ENCODE measurements at places on chromosomes 7 and 10.

- no peak for DNase-seq
Measured at GRCh38 chr10:34907743-34908430, 92.8 kb upstream of the PARD3 start.

- DNase-seq, result no peak
Measured at GRCh38 chr10:50554376-50554994, 69.3 kb downstream of the SGMS1 start.

DNA sequence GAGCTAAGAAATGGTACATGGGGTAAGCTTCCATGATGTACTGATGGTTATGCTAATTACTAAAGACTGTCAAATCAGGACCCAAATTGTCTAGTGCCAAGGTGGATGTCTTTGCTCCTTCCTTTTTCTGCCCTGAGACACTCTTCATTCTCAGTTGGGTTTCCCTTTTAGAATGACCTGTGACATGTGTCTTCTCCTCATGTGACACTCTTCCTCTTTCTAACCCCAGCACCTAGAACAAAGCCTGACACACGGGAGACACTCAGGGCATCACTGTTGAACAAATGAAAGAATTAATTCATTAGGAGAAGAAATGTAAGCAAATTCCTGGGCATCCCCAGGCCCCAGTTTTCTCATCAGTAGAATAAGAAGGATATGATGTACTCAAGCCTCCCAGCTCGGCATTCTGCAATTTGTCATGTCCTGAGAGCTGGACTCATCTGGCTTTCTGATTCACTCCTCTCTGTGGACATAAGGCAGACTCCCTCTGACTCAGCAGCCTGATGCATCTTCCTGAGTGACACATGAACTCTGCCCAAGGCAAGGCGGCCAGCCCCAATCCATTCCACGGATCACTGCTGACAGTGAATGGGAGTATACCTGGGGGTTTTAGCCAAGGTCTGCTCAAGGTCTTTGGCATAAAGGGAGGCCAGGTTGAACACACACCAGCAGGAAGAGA is 473.8 kb downstream of the KCNMA1 start:
- DNase-seq, result no peak

GRCh38 chr10:62386356-62387320 is 12.5 kb downstream of the ZNF365 start:
- no peak for DNase-seq

GRCh38 chr7:145252031-145252430 is 416.2 kb upstream of the TPK1 start:
- DNase-seq, result no peak

- no peak for DNase-seq
Measured at GRCh38 chr10:98925651-98926050, 310.0 kb downstream of the HPSE2 start.

GRCh38 chr10:43249962-43250614 is 16.8 kb downstream of the RASGEF1A start:
- no peak for DNase-seq

DNA sequence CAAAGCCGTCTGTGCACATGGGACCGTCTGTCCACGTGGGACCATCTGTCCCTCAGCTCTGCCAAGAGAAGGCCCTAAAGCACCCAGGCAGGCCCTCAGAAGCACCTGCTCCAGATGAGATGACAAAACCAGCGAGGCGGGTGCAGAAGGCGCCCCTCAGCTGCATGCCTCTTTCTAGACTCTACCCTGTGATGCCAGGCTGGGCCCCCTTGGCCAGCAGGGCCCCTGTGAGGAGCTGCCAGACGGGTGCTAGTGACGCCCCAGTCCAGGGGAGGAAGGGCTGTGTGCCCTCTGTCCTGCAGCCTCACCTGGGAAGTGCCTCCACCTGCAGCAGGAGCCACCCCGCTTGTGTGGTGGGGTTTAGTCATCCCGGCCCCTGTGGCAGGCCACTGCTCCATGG is 309.2 kb upstream of the SHH start:
- no peak for DNase-seq

DNA sequence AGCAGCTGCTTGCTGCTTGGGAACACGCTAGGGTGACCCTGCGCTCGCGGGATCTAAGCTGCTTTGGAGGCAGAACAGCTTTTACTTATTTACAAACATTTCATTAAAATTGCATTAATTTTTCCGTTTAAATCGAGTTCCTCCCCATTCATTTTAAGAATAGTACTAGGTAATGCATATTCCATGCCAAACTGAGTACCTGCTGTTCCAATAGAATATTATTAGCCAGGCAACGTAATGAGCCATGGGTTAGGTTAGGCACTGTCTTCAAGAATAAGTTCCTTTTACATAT is 860 bp downstream of the EXOC6 start:
- DNase-seq, result no peak

DNA sequence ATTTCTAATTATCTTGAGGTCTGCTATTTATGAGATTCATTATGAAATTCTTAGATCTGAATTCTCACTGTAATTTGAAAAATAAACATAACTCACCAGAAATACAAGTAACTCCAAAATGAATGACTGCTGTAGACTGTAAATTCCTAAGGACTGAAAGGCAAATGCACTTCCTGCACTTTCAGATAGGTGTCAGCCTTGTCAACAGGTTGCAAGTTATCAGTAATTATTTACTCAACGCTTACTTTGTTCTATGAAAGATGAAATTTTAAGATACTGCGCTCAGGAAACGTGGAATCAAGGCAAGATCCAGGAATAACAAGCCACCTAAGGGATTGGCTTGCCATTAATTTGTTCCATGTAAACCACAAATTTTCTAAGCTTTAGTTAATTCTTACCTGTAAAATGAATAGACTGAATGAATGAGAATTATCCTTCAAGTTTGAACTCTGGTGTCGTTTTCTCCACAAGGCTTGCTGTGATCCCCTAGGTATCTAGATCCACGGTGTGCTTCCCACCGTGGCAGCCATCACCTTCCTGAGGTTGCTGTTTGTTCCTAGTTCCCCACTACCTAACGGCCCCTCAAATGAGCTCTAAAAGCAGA is 12.6 kb downstream of the DHX32 start:
- DNase-seq, result peak; percentile 2

GRCh38 chr7:29488977-29489376 is 74.7 kb upstream of the PRR15 start:
- no peak for DNase-seq

GRCh38 chr7:108413782-108414492 is 42.3 kb downstream of the NRCAM start:
- no peak for DNase-seq

GRCh38 chr10:13536674-13537366 is 8.0 kb upstream of the BEND7 start:
- DNase-seq, result no peak

DNA sequence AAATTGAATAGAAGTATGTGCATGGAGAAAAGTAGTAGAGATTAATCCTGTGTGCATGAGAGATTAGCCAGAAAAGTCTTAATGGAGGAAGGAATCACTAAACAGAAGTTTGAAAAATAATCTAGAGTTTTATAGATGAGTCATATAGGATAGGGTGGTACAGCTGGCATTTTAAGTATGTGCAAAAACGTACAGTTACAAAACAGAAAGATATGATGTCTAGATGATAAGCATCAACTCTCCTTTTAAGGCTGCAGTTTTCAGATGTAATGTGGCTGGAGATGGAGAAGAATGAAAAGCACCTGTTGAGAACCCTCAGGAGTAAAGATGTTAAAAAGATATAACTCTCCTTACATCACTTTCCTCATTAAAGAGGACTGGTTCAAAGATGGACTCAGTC is 271.3 kb downstream of the STK31 start:
- no peak for DNase-seq

GRCh38 chr10:29585488-29585976 is 49.2 kb downstream of the SVIL start:
- no peak for DNase-seq

GRCh38 chr7:46072722-46073121 is 151.7 kb upstream of the IGFBP3 start:
- no peak for DNase-seq

DNA sequence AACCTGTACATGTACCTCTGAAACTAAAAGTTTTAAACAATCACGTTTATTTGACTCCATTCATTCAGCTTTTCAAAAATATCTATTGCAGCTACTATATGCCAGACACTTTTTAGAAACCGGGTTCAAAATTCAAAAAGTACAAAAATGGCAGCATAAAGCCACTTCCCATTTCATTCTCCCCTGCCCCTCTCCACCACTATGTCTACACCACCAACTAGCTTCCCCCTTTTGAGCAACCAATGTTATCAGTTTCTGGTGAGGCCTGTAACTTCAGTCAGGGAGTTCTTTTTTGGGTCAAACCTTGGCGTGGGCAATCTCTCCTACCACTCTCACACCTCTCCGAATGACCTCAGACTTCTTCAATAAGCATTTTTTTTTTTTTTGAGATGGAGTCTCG is 11.5 kb upstream of the HHEX start:
- no peak for DNase-seq

GRCh38 chr7:5702876-5703571 is 78.4 kb downstream of the RNF216 start:
- DNase-seq, result no peak

DNA sequence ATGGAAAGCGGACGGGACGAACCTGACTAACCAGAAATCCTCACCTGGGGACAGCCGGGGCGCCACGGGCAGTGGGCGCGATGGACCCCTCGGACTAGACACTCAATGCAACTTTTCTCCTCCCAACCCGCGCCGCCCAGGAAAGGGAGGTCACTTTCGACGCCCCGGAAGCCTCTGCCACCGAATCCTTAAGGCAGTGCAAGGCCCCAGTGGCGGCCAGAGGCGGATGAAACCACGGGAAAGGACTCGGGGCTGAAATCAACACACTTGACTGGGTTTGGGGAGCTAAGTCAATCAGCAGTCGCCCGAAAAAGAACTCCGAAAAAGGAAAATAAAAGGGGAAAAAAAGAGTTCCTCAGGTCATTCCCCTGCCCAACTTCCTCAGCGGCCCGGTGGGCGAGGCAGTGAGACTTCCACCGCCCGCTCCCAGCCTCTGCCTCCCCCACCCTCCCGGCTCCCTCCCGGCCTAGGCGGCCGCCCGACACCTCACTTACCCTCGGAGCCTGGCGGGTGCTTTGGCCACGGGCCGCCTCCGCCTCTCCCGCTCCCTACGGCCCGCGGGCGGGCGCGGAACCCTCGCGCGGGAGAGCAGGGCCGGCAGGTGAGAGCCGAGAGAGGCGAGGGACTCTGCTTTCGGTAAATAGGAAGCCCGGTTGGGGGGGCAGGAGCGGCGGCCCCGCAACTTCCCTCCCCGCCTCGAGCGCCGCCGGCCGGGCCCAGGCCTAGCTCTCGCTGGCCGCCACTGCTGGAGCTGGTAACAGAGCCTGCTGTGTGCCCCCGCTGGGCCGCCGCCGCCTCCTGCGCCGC is 518 bp downstream of the WAPL start:
- DNase-seq, result peak; percentile 36

DNA sequence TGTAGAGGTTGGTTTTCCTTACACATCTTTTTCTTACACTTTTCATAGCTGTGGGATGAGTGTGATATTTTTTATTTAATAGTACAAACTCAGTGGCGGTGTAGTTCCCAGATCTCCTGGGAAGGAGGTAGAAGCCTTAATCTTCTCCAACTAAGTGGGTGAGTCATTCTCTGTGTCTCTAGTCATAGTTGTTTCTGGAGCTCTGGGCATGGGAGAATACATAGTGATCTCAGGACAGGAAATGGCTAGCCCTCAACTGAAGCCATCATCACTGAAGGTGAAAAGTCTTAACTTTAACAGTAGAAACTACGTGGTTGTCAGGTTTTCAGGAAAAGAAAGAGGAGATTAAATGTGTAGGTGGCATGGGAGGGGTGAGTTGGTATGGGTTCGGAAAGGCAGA is 319.4 kb upstream of the FZD8 start:
- no peak for DNase-seq

- DNase-seq, result no peak
Measured at GRCh38 chr7:27826357-27826756, 86.4 kb downstream of the TAX1BP1 start.

DNA sequence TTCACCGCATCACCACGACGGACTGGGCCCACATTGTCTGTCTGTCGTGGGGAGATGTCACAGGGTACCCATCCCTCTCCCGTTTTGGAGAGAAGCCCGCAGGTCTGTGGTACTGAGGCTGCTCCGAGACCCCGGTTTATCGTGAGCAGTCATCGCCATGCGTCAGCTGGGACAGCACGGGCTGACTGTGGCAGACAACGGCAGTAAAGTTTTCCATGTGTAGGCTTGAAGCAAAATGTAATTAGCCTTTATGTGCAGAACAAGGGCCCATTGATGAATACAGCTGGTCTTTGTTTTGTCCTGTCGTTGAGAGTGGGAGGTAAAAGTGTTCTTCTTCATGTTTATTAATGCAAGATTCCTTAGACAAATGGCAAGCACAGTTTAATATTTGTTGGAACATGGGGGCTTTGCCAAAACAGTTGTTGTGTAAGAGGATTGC is 167.4 kb upstream of the SH2B2 start:
- DNase-seq, result no peak

GRCh38 chr7:30887464-30887872 is 24.2 kb upstream of the AQP1 start:
- no peak for DNase-seq

- DNase-seq, result no peak
Measured at GRCh38 chr7:77674878-77675277, 21.4 kb upstream of the RSBN1L start.

GRCh38 chr10:35153716-35154115 is 27.1 kb downstream of the CREM start:
- no peak for DNase-seq

DNA sequence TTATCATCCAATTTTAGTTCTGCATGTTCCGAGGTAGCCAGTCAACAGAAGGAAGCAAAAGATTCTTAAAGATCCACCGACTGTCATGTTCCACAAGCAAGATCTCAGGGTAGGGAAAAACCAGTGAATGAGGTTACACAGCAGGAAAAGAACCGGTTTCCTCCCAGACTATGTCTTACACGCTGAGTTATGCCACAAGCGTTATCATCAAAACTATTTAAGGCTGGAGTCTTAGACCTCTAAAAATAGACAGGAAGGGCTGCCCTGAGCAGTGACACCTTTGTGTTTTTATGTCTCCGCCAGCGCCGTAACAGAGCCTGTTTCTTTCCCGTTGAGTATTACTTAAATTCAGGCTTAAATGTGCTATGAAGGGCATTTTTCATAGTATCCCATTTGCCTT is 48.3 kb downstream of the PROSER2 start:
- DNase-seq, result no peak

DNA sequence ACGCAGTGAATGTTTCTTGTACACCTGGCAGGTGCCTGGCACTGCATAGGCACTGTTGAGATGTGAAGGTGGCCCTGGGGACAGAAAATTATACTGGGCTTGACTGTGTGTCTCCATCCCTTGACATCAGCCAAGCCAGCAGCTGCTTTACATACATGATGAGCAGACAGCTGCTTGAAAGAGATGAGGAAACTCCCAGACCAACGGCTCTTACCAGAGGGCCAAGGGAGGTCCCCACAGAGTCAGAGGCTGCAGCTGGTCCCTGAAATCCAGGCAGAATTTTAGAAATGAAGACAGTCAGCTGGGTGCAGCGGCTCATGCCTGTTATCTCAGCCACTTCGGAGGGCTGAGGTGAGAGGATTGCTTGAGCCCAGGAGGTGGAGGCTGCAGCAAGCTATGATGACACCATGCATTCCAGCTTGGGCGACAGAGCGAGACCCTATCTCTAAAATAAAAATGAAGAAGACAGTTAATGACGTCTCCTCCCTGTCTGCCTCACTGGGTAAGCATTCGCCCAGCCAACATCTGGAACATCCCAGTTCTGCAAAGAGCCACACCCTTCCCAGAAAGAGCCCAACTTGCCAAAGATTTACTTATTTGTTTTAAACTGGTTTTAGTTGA is 17.6 kb downstream of the LIMK1 start:
- DNase-seq, result no peak
